ENCODE measurements at places on chromosomes 7 and 10. TPM values are rescaled to one million over a fixed set of nuclear protein-coding genes. Genes with fewer than 3 reads are reported as not detected.

IDI2 gene
- not detected for polyA plus RNA-seq

CCSER2 gene
- polyA plus RNA-seq: 23.8 TPM

GATAD1 gene
- 3.6 TPM for polyA plus RNA-seq

EPHB6 gene
- polyA plus RNA-seq: 0.47 TPM

GRCh38 chr7:38312821-38313220, 39.4 kb upstream of the TARP start:
- H3K27ac ChIP-seq: no peak overlapping the region
- H3K4me1 ChIP-seq: peaks cover 17% of the 10 kb centered on the region
- H3K36me3 ChIP-seq: no peaks in the 10 kb centered on the region
- no peak for DNase-seq

- DNase-seq: no peak
- H3K4me3 ChIP-seq: no peak overlapping the region
- H3K36me3 ChIP-seq: no peaks in the 10 kb centered on the region
- no peaks in the 10 kb centered on the region for H3K4me1 ChIP-seq
- H3K27me3 ChIP-seq: no peaks in the 10 kb centered on the region
- no peak overlapping the region for H3K27ac ChIP-seq
Observed at GRCh38 chr7:112252691-112253090, 46.2 kb downstream of the ZNF277 start.

GRCh38 chr7:99829524-99830160, 1.8 kb downstream of the CYP3A43 start:
- no peak overlapping the region for H3K27ac ChIP-seq
- H3K4me1 ChIP-seq: no peaks in the 10 kb centered on the region
- H3K36me3 ChIP-seq: no peaks in the 10 kb centered on the region
- no peak overlapping the region for H3K4me3 ChIP-seq
- DNase-seq: peak; percentile 23

Measured in GM12878 (cell line).